ENCODE measurements at places on chromosomes 16 and 17. TPM values are rescaled to one million over a fixed set of nuclear protein-coding genes. Genes with fewer than 3 reads are reported as not detected.
A peak's percentile ranks its signal among the peaks of the same experiment; 100 is the strongest.

Gene GGT6
- 63.9 TPM for polyA plus RNA-seq

DNA sequence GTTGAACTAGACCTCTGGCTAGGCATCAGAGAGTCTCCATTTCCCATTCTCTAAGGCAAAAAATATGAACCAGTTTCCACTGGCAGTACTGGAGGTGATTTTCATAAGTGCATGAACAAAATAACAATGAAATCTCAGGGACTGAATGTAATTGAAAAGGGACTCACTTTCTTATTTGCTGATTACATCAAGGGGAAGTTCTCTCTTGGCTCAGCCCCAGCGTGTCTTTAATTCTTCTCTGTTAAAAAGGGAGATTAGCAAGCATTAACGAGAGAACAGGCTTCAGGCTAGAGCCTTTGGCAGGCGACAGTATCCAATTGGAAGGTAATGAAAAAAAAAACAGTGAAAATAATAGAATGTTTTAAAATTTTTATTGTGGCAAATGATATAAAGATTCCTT lies 34.0 kb upstream of the ADAMTS18 start:
- H3K36me3 ChIP-seq, result no peaks in the 10 kb centered on the region
- H3K4me1 ChIP-seq, result no peaks in the 10 kb centered on the region
- no peaks in the 10 kb centered on the region for H3K27me3 ChIP-seq
- no peak overlapping the region for H3K4me3 ChIP-seq
- H3K27ac ChIP-seq, result no peak overlapping the region
- DNase-seq, result no peak

DNA sequence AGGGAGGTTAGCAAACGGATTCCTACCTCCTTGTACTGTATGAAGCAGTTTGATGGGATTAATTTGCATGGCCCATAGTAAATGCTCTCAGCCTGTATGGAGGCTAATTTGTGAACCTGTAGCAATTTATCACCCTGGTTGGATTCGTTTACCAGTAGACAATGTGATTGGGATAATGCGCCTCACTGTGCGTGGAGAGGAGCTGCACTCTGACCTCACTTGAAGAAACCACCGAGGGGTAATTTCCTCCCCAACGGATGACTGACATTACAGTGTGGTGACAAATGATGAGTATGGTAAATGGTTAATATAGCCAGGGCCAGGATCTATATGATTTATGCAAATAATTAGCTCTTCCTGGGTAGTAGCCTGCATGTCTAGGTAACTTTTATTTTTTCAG lies 479.1 kb upstream of the RBFOX1 start:
- no peak overlapping the region for H3K27ac ChIP-seq
- H3K36me3 ChIP-seq, result no peaks in the 10 kb centered on the region
- H3K4me1 ChIP-seq, result no peaks in the 10 kb centered on the region
- no peak overlapping the region for H3K4me3 ChIP-seq
- DNase-seq, result no peak
- H3K27me3 ChIP-seq, result no peaks in the 10 kb centered on the region

GRCh38 chr17:51692917-51693316 lies 432.6 kb downstream of the UTP18 start:
- H3K36me3 ChIP-seq, result no peaks in the 10 kb centered on the region
- DNase-seq, result no peak
- H3K27me3 ChIP-seq, result no peaks in the 10 kb centered on the region
- no peak overlapping the region for H3K27ac ChIP-seq

DNA sequence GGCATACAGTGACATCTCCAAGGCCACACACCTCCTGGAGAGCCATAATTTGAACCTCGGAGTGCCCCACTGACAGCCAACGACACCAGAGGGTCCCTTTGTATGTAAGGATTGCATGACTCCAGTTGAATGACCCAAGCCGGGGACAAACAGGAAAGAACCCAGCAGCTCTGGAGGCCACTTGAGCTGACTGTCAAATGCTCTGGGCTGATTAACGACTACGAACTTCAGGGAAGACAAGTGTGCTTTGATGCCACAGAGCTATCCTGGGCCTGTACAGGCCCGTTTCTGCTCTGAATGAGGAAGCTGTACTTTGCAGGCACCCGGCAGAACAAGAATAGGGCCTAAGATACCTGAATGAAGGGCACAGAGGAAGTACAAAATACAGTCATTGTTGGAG lies 404.6 kb downstream of the SLC39A11 start:
- DNase-seq, result no peak
- no peaks in the 10 kb centered on the region for H3K27me3 ChIP-seq
- H3K4me3 ChIP-seq, result no peak overlapping the region
- H3K36me3 ChIP-seq, result peaks cover 4% of the 10 kb centered on the region
- no peak overlapping the region for H3K27ac ChIP-seq

- H3K27ac ChIP-seq, result peak overlapping the region; percentile 7
Measured at GRCh38 chr17:40014375-40014980, 762 bp upstream of the CSF3 start.

DNA sequence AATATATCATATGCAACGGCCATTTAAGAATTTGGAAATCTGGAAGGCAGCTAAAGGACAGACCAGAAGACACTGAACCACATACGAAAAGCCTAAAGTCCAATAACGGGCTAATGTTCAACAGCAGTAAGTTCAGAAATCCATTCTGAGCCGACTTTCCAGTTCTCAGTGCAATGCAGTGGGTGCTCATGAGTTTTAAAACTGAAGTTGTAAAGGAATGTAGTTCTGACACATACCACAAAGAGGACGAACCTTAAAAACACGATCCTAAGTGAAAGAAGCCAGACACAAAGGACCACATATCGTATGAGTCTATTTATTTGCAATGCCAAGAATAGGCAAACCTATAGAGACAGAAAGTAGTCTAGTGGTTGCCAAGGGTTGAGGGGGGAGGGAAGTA lies 278.3 kb upstream of the ZFHX3 start:
- no peak for DNase-seq
- no peaks in the 10 kb centered on the region for H3K36me3 ChIP-seq
- H3K4me1 ChIP-seq, result no peaks in the 10 kb centered on the region
- no peak overlapping the region for H3K4me3 ChIP-seq
- H3K27me3 ChIP-seq, result no peaks in the 10 kb centered on the region
- H3K27ac ChIP-seq, result no peak overlapping the region

GRCh38 chr16:84461413-84462295 lies 42.8 kb downstream of the MEAK7 start:
- no peaks in the 10 kb centered on the region for H3K4me1 ChIP-seq
- no peak overlapping the region for H3K27ac ChIP-seq
- H3K36me3 ChIP-seq, result peaks cover 61% of the 10 kb centered on the region
- H3K27me3 ChIP-seq, result no peaks in the 10 kb centered on the region
- H3K4me3 ChIP-seq, result no peak overlapping the region
- DNase-seq, result no peak
